ENCODE measurements at places on chromosomes 6 and 20. TPM values are rescaled to one million over a fixed set of nuclear protein-coding genes. Genes with fewer than 3 reads are reported as not detected.

Gene SLC26A8
- 0.28 TPM for total RNA-seq

Gene RNF39
- not detected for total RNA-seq

Gene MEI4
- not detected for total RNA-seq

Gene SPATS1
- not detected for total RNA-seq

Gene IL17A
- total RNA-seq: not detected

Gene COL9A1
- total RNA-seq: not detected

DNA sequence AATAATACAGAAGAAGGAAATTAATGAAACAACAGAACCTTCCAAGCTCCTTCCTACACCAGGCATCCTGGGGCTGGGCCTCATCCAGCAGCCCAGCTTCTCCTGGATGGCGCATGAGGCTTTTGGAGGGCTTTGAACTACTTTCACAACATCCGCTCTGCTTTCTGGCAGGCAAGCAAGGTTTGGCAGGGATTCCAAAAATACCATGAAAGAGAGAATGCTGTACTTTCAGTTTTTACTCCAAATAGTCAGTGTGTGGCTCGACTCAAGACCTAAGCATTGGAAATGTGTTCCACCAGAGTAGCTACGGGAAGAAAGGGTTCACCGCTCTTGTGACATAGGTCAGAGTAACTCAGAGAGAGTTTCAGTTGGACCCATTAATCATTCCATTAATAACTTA is 125.4 kb downstream of the OPRM1 start:
- H3K4me1 ChIP-seq: peaks cover 18% of the 10 kb centered on the region
- H3K4me3 ChIP-seq: peak overlapping the region; percentile 52
- no peaks in the 10 kb centered on the region for H3K36me3 ChIP-seq
- no peaks in the 10 kb centered on the region for H3K27me3 ChIP-seq
- no peak for DNase-seq
- peak overlapping the region; percentile 36 for H3K27ac ChIP-seq

DNA sequence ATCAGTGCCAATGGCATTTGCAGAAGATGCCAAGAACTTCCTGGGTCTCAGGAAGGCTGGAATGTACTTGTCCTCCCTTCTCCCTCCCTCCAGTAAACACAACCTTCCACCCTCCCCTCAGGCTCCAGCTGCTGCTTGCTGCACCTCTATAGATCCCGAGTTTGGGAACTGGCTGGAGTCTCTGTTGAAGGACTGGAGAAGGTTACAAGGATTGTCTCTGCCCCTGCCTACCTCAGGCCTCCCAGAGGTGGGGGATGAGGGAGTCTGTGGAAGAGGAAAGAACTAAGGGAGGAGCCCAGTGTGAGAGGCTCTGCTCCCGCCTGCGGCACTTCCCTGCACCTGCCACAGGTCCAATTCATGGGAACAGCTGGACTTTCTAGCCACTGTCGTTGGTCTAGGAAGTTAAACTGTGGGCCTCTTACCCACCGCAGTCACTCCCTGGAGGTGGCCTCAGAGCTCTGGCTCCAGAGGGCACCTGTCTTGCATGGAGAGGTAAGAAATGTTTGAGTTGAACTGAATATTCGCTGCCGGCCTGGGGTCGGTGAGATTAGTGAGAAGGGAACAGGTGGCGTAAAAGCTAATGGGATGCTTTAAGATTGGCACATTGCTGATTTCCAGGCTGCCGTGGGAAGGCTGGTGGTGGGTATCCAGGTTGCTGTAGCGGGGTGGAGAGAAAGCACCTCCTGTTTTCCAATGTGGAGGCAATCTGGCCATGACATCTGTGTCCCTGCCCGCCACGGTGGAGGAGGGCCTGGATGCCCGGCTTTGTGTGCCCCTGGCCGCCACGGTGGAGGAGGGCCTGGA is 54.3 kb downstream of the PPP1R14C start:
- H3K27me3 ChIP-seq: no peaks in the 10 kb centered on the region
- H3K4me3 ChIP-seq: no peak overlapping the region
- no peak for DNase-seq
- no peaks in the 10 kb centered on the region for H3K36me3 ChIP-seq

DNA sequence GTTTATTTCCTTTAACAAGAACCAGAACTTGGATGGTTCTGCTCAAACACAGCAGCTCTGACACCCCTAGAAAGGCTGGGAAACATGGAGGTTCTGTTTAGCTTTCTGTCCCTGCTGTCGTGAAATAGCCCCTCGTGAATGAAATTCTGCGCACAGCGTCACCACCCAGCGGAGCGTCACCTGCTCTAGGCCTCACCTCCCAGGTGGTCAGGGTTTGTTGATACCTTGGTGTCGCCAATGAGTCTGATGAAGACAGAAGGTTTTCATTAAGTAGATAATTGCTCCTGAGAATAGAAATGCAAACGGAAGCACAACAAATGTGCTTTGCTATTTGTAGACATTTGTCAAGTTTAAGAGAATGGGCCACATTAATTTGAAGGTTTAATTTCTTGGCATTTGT is 135.1 kb downstream of the EDN3 start:
- DNase-seq: no peak
- H3K36me3 ChIP-seq: no peaks in the 10 kb centered on the region
- H3K4me3 ChIP-seq: no peak overlapping the region
- H3K27ac ChIP-seq: no peak overlapping the region

DNA sequence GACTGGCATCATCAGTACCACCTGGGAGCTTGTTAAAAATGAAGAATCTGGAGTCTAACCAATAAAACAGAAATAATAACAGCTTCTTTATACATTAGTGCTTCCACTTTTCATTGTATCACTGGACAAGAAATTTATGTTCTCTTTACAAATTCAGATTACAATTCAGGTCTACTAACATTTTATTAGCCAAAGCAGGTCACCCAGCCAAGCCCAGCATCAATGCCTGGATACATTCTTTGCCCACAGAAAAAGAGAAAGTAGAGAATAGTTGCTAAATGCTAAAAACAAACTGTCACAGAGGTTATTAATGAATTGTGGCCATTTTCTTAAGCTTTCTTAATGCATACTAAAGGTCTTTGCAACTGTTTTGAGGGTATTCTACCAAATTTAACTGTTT is 458.3 kb downstream of the BTBD3 start:
- H3K4me3 ChIP-seq: no peak overlapping the region
- no peaks in the 10 kb centered on the region for H3K36me3 ChIP-seq
- no peak overlapping the region for H3K27ac ChIP-seq
- no peak for DNase-seq

DNA sequence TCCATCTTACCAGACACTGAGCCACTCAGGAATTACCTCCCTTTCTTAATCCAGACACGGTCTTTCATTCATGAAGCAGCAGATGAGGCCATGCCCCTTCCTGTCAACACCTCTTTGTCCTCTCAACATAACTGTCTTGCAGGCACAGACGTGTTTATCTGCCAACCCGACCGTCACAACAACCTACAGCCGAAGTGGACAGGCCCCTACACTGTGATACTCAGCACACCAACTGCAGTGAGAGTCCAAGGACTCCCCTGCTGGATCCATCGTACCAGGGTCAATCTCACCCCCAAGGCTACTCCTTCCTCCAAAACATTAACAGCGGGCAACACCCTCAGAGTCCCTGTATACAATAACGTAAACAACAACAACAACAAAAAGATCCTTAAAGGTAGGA is 30.6 kb upstream of the ULBP3 start:
- H3K27me3 ChIP-seq: no peaks in the 10 kb centered on the region
- no peaks in the 10 kb centered on the region for H3K4me1 ChIP-seq
- DNase-seq: no peak

GRCh38 chr6:1110164-1110563 is 201.7 kb upstream of the FOXQ1 start:
- no peak overlapping the region for H3K27ac ChIP-seq
- no peaks in the 10 kb centered on the region for H3K4me1 ChIP-seq
- DNase-seq: no peak
- no peak overlapping the region for H3K4me3 ChIP-seq

DNA sequence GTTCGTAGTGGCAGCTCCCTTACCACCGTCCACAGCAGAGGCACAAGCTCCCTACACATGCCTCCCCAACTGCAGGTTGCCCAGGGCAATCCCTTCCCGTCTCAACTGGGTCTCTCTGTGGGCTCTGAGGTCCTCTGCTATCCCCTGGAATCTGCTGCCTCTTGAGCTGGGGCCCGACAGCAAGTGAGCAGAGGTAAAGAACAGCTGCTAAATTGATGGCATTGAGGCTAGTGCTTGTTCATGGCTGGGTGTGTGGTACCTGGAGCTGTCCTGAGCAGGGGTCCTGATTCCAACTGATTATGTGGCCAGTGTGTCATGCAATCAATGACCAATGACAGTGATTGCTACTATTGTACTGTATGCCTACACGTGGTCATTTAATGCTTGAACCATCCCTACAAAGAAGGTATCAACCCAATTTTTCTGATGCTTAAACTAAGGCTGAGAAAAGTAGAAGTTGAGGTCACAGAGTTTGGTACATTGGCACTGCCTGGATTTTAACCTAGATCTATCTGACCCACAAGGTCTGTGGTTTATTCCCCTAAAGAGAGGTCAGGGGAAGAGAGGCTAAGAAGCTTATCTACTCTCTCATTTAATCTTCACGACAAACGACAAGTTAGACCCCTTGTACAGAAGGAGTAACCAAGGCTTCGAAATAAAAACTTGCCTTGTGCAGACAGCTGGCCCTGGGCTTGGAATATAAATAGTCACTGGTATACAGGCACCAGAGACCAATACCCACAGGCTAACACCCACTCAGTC is 41.1 kb downstream of the HNF4A start:
- no peak overlapping the region for H3K4me3 ChIP-seq
- H3K27me3 ChIP-seq: no peaks in the 10 kb centered on the region
- no peaks in the 10 kb centered on the region for H3K4me1 ChIP-seq
- H3K27ac ChIP-seq: no peak overlapping the region
- DNase-seq: no peak

DNA sequence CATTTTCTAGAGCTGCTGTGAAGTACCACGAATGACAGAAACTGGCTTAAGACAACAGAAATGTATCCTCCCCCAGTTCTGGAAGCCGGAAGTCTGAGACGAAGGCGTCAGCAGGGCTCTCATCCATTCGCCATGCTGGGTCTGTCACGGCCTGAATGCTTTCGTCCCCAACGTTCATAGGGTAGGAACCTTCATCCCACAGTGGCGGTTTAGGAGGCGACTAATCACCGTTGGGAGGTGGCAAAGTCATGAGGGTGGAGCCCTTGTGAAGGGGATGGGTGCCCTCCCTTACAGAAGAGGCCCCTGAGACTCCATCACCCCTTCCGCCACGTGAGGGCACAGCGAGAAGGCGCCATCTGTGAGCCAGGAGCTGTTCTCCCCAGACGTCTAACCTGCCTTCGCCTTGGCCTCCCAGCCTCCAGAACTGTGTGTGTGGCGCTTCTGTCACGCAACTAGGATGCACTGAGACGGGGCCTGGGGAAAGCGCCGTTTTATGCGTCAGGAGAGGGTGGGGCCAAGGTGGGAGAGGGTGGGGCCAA is 250.3 kb downstream of the TTLL2 start:
- no peaks in the 10 kb centered on the region for H3K27me3 ChIP-seq
- H3K36me3 ChIP-seq: no peaks in the 10 kb centered on the region
- no peak for DNase-seq
- H3K4me3 ChIP-seq: peak overlapping the region; percentile 63
- peaks cover 29% of the 10 kb centered on the region for H3K4me1 ChIP-seq
- H3K27ac ChIP-seq: peak overlapping the region; percentile 86
